Naive thymus-derived CD4-positive, alpha-beta T cell (primary cell): ENCODE measurements at places on chromosomes 5 and 9.

DNA sequence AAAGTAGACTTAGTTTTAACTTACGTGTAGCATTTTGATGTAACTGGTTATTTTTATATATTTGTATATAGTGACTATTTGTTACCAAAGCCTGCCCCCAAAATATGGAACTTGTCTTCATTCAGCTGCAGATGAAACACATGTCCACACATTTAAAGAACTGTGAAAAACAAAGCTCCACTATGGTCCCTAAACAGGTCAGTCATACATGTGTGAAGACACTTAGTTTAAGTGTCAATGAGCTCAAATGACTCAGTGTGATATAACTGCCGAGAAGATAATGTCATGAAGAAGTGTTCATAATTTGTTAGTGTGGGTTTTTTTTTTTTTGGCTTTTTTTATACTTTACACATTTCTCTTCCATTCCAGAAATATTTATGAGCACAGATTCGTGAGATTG, 28.2 kb downstream of the HAVCR1 start:
- DNase-seq: no peak

DNA sequence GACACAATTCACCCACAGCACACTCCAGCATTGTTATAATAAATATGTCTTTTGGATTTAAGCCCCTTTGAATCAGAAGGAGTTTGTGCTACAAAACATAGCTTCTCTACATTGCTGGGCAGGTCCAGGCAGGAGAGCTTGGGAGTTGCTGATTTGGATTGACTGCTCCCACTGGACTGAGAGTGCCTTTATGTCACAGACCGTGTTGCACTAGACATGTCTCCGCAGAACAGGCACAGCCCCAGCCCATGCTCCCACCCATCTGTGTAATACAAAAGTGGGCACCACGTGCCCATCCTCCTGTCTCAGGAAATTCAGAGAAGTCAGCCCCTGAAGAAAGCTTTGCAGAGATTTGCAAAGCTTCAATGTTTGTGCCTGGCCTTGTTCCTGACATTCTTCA, 117.1 kb downstream of the MED10 start:
- no peak for DNase-seq

- DNase-seq: peak; percentile 92
Observed at GRCh38 chr9:5832538-5833529, at the start of gene ERMP1. Gene ERMP1, minus strand, starts transcription at chr9:5833117. Its CDS starts 90 bp downstream, at chr9:5833027.

- DNase-seq: no peak
Observed at GRCh38 chr9:84136119-84136868, 155.7 kb downstream of the RMI1 start.

- no peak for DNase-seq
Observed at GRCh38 chr9:87547671-87548081, 50.0 kb downstream of the DAPK1 start.

- DNase-seq: no peak
Observed at GRCh38 chr5:10424124-10424731, 17.5 kb upstream of the ROPN1L start.

GRCh38 chr9:109908459-109909390, 128.7 kb downstream of the PALM2AKAP2 start:
- no peak for DNase-seq

GRCh38 chr9:127485995-127486394, 34.7 kb downstream of the LRSAM1 start:
- DNase-seq: no peak

DNA sequence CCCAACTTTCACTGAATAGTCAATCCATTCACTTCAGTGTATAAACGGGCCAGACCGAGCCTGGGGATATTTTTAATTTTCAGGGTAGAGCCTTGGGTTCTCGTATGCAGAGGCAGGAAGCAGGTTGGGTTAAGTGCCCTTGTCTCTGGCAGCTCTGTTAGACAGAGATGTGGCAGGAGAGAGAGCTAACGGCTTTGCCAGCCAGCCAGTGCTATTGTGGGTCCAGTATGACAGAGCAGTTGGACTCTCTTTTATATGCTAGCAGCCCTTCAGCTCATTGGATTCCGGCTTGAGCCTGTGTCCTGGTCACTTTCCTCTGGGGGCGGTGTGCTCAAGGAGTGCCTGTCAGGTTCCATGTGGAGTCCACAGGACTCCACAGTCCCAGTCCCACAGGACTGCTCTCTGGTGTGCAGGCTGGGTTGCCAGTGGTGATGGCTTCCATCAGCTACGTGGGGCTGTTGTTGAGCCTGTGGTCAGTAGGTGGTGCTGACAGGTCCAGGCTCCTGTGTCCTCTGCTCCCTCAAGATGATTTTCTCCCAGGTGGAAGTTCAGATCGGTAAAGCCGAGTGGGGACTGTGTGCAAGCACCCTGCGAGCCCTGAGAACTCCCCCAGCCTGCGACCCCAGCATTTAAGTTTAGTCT, 14.3 kb downstream of the CLTA start:
- no peak for DNase-seq

GRCh38 chr9:128947527-128948301, at the start of the genes DOLK and NUP188:
Gene DOLK, minus strand, starts transcription at chr9:128947603. Its CDS starts 300 bp downstream, at chr9:128947303.
Gene NUP188, plus strand, starts transcription at chr9:128947699. Its CDS starts 21 bp downstream, at chr9:128947720.
- DNase-seq: peak; percentile 99

- no peak for DNase-seq
Observed at GRCh38 chr5:10125116-10125515, 124.6 kb downstream of the ATPSCKMT start.

DNA sequence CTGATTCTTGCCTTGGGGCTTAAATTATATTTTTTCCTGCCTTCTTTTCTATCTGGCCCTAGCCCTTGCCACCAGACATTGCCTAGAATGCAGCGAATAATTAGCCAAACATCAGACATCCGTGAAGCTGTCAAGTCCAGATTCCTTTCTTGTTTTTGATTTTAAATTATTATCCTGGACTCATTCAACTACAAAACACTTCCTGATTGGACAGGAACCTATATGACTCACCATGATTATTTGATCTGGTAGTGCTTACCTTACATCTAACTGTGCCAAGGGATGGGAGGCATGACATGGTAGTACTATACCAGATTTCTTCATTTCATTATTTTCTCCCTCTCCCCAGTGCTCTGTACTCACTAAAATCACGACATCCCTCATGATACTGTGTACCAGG, 829.6 kb downstream of the TLR4 start:
- no peak for DNase-seq

DNA sequence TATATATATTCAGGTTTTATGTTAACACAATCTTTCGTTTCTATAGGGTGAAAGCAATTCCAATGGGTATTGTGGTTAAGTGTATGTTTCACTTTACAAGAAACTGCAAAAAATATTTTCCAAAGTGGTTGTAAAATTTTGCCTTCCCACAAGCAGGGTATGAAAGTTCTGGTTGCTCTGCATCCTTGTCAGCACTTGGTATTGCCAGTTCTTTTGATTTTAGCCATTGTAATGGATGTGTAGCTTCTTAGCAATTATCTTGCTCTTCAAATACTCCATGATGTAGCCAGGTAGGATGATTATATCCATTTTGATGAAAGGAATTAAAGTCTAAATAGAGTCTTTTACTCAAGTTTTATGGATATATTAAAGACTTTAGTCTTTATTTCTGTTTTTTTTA, 9.1 kb upstream of the ADAM19 start:
- DNase-seq: no peak

GRCh38 chr5:112413611-112414010, 5.5 kb downstream of the EPB41L4A start:
- no peak for DNase-seq

- no peak for DNase-seq
Observed at GRCh38 chr5:123138774-123139173, 49.7 kb downstream of the PRDM6 start.

DNA sequence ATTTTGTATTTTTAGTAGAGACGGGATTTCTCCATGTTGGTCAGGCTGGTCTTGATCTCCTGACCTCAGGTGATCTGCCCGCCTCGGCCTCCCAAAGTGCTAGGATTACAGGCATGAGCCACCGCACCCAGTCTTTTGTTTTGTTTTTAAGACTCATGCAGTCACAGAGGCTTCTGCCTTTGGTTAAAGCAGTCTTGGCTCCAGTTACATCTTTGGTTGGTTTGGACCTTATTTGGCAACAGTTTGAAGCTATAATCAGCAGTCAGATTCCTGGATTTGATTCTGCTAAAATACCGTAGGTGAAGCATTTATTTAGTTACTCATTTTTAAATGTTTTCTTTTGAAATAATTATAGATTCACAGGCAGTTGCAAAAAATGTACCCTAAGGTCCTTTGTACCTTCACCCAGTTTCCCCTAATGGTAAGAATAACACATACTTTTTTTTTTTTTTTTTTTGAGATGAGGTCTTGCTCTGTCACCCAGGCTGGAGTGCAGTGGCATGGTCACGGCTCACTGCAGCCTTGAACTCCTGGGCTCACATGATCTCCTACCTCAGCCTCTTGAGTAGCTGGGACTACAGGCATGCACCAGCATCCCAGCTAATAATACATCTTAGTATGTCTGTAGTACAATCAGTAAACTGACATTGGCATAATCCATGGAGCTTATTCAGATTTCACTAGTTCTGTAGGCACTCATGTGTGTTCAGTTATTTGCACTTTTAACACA, 15.7 kb downstream of the USP20 start:
- DNase-seq: no peak

DNA sequence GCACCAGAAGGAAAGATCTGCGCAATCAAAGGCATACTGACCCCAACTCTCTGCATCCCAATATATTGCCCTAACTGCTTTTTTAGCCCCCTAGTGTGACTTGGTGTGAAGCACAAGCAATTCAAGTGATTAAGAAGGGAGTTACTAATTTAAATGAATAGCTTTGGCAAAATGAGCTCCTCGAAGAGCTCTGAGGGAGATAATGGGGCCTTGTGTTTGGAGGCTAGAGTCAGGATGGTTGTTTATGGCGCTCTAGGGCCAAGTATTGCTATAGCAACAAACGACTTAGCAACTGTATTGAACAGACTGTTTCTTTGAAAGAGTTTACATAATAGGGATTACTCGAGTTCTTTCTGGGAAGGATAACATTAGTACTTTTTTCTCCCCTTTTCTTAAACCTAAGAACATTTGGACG, 11.5 kb upstream of the C5orf58 start:
- no peak for DNase-seq

- DNase-seq: no peak
Observed at GRCh38 chr9:104118916-104119315, 24.8 kb downstream of the SMC2 start.

DNA sequence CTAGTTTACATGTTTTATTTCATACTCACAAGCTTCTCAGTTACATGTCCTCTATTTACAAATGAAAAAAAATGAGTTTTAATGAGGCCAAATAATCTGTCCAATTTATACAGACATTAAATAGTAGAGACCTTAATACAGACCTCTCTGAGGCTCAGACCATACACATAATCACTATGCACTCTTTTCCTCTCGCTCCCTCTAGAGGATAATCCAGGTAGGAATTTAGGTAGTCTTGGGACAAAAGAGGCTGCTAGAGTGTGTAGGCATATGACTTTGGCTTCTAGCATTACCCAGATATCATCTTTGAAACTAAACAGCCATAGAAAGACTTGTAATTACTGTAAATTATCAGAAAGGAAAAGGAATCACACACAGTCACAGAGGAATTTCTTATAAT, 444.7 kb downstream of the HINT1 start:
- no peak for DNase-seq

DNA sequence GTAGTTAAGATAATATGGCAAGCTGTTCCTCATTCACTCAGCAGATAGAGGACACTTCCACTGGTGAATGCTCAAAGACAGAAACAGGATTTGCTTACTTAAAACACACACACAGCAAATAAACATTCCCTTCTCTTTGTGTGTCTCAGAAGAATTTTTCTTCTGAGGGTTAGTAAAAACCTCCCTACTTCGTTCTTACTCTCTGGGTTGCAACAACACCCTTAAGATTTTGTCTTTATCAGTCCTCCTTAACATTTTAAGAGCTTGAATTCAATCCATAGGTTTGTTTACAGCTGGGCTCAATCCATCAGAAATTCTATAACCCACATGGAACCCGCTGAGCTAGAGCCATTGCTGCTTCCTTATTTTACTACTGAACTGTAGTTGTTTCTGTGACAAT, 237.4 kb upstream of the PIK3R1 start:
- no peak for DNase-seq

- peak; percentile 27 for DNase-seq
Observed at GRCh38 chr5:163503106-163504078, 2.0 kb upstream of the MAT2B start.

DNA sequence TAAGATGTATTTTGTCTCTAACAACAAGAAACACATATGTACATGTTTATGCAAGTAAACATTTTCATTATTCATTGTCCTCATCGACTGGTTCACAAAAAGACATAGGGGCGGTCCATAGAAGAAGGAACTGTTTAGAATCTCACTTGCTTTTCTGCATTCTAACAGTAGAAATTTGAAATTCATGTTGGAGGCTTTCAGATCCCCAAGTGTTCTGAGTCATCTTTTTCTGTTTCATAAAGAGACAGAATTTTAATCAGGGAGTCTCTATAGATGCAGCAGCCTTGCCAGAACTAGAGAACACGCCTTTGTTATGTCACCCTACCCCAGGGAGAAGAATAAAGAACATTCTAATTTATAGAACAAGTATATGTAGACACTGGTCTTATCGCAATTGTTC, 324.3 kb downstream of the GABRG2 start:
- DNase-seq: no peak

- no peak for DNase-seq
Observed at GRCh38 chr9:97855899-97856298, 2.9 kb downstream of the FOXE1 start.

DNA sequence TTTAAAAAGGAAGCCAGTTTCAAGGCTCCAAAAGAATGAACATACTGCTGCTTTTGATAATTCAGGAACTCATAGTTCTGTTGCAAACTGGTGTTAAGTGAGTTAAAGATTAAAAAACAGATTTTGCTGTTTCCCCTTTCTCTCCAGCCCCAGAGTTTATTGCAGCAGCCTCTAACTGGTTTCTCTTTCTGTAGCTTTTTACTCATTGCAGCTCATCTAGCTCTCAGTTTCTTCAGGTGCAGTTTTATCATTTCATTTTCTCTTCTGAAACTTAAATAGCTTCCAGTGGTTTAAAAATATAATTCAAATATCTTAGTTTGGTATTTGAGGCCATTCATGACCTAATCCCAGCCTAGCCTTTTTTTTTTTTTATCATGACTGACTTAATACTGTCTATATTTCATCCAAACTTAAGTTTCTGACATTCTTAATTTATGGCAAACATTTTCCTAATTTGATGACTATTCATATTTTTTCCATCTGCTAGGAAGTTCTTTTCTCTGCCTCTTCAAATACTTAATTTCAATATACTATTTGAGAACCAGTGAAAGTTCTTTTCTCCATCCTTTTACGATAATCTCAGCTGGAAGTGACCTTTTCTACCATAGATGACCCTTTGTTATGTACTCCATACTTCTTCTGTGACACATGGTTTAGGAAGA, 252.7 kb upstream of the GRIA1 start:
- DNase-seq: no peak

DNA sequence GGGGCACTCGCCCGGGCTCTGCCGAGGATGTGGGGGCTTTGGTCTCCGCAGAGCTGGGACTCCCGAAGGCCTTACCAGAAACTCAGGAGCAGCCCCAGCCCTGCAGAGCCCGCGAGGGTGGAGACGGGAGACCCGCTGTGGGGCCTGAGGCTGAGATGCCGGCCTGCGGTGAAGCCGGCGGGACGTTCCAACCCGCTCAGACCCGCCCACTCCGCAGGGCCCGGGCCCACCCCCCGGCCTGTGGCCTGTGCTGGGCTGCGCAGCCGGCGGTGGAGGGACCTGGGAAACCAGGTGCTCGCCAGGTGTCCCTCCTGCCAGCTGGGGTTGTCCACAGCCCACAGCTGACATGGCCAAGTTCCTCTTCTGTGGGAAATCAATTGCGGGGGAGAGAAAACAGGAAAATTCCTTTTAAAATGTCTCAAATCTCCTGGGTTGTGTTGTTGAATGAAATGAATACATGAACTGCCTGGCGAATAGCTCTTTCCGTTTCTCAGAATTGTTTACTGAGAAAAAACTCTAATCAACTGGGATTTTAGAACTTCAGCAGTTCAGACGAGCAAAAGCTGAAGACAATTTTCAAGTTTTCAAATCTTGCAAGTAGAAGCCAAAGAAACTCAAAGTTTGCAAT, 49.0 kb upstream of the IRX4 start:
- DNase-seq: no peak
